ENCODE measurements at places on chromosomes 2 and 18.

- ATAC-seq = no peak
- H3K4me3 ChIP-seq = no peak overlapping the region
- H3K36me3 ChIP-seq = no peaks in the 10 kb centered on the region
- peaks cover 5% of the 10 kb centered on the region for H3K27me3 ChIP-seq
- H3K4me1 ChIP-seq = no peaks in the 10 kb centered on the region
Observed at GRCh38 chr2:2879781-2880180, 497.8 kb downstream of the EIPR1 start.

DNA sequence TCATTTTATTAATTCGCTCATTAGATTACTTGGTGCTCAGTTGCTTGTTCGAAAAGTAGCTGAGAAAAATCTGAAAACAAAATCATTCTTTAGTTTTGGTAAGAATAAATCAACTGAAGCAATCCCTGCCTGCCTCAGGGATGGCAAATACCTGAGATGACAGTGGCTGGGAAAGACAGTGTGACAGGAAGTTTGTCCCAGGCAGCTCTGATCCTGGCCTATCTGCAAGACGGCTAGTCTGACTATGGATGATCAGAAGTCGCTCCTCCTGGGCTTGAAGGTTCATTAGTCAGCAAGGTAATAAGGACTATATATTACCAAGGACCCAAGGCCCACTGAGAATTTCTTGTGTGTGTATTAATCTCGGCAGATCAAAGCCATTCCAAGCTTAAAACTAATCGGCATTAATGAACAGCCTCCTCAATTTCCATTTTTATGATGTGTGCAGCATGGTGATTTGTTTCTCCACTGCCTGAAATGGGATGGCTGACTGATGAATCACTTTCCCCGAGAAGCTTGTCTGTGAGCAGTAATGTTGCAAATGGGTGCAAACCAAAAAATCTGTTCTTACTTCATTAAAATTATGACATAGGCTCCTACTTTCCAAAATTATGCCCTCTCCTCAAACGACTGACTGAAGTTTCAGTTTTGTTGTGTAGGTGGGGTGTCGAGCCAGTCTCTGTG, 199.9 kb downstream of the ACTR3 start:
- H3K4me1 ChIP-seq = no peaks in the 10 kb centered on the region
- ATAC-seq = no peak
- no peak overlapping the region for H3K4me3 ChIP-seq
- no peaks in the 10 kb centered on the region for H3K36me3 ChIP-seq
- no peak overlapping the region for H3K27ac ChIP-seq

- H3K4me3 ChIP-seq = peak overlapping the region; percentile 73
- H3K27ac ChIP-seq = peak overlapping the region; percentile 94
- peaks cover 29% of the 10 kb centered on the region for H3K36me3 ChIP-seq
- H3K4me1 ChIP-seq = peaks cover 10% of the 10 kb centered on the region
- H3K27me3 ChIP-seq = no peaks in the 10 kb centered on the region
Observed at GRCh38 chr18:3453540-3454364, 3.8 kb downstream of the TGIF1 start.

DNA sequence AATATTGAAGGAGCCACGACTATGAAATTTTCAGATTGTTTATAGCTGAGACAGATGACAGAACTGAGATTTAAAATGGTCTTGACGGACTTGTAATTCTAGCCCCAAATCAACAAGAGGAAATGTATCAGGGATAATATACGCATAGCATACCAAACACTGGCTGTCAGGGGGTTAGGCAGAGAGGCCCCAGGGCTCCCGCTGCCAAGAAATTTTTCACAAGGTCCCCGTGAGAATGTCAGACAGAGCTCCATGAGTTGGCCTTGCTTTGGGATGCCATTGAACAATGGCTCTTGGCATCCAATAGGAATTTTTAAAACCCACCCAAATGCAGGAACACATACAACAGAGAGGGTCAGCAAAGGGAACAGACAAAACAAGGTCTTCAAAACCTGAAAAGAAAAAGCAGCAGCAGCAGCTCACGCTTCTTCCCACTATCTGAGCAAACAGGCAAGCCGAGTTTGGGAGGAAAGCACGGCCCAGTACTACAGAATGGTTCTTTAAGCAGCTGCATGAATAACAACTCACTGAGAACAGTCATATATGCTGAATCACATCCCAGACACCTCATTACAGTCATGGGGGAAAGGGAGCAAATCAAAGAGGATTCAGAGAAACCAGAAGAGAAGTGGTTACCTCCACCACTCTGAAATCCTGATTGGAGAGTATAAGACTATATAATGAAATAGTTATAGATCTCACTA, 445.6 kb downstream of the RND3 start:
- no peak overlapping the region for H3K4me3 ChIP-seq
- ATAC-seq = no peak
- H3K4me1 ChIP-seq = no peaks in the 10 kb centered on the region
- H3K27me3 ChIP-seq = no peaks in the 10 kb centered on the region
- H3K27ac ChIP-seq = no peak overlapping the region
- no peaks in the 10 kb centered on the region for H3K36me3 ChIP-seq

DNA sequence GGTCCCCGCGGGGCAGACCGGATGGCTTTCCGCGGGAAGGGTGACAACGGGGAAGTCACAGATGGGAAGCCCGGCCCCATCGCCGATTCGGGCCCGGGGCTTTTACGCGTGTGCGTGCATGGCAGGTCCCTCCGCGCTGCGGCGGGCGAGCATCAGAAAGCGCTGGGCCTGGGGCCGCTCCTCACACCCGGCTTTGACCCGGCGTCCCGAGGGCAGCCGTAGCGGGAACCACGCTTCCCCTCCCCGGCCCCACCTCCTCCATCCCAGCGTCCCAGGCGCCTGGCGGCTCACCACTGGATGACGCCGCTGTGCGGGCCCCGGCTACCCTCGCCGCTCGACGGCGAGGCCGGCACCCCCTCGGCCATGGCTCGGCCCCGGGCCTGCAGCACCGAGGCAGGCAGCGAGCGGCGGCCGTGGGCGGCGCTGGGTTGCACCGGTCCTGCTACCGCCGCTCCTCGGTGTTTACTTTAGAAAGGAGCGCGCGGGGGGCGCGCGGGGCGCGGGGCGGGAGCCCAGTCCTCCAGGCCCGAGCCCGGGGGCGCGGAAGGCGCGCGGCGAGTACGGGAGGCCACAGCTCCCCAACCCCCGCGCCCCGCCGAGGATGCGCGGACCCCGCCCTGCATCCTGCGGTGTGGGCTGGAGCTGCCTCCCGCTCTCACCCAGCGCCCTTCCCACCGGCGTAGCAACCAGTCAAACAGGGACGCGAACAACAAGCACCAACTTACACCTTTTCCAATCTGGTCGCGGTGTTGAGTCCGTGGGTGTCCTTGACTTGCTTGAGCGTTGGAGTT, 806 bp downstream of the RFX8 start:
- H3K4me1 ChIP-seq = no peaks in the 10 kb centered on the region
- H3K4me3 ChIP-seq = peak overlapping the region; percentile 72
- H3K27ac ChIP-seq = peak overlapping the region; percentile 79
- ATAC-seq = peak; percentile 82

DNA sequence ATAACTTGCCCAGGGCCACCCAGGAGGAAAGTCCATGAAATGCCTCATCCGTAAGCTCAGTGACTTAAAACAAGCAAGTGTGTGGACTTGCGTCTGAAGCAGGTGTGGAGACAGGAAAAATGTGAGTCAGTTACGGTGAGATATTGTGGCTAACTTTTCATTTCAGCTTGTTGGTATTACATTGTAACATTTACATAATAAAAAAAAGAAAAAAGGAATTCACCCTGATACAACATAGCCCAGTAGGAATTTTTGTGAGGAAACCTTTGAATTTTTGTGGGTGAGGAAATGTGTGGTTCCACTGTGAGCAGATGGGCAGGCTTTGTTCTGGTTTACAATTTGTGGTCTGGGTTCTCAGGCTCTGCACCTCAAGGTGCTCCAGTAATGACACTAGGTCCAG, 33.7 kb upstream of the LYPD6B start:
- H3K4me1 ChIP-seq = no peaks in the 10 kb centered on the region
- H3K4me3 ChIP-seq = no peak overlapping the region
- no peak for ATAC-seq
- no peaks in the 10 kb centered on the region for H3K27me3 ChIP-seq
- H3K27ac ChIP-seq = no peak overlapping the region
- no peaks in the 10 kb centered on the region for H3K36me3 ChIP-seq

DNA sequence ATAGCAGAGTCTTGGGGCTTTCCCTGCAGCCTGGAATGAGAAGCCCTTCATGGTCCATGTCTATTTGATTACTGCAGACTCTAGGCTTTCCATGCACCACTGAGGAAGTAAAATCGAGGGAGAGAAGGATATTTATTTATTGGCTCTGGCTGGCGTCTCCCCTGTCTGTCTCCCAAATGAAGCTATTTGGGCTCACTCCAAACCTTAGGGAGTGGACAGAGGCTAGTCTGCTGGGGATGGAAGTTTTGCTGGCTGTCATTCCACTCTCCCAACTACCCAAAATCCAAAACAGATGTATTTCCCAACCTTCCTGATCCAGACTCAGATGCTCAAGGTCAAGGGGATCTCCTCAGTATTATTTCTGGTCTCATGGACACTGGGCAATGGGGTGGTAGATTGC, 33.7 kb downstream of the TMEM17 start:
- H3K36me3 ChIP-seq = no peaks in the 10 kb centered on the region
- ATAC-seq = peak; percentile 44
- H3K4me1 ChIP-seq = peaks cover 35% of the 10 kb centered on the region
- no peaks in the 10 kb centered on the region for H3K27me3 ChIP-seq
- H3K27ac ChIP-seq = peak overlapping the region; percentile 5

DNA sequence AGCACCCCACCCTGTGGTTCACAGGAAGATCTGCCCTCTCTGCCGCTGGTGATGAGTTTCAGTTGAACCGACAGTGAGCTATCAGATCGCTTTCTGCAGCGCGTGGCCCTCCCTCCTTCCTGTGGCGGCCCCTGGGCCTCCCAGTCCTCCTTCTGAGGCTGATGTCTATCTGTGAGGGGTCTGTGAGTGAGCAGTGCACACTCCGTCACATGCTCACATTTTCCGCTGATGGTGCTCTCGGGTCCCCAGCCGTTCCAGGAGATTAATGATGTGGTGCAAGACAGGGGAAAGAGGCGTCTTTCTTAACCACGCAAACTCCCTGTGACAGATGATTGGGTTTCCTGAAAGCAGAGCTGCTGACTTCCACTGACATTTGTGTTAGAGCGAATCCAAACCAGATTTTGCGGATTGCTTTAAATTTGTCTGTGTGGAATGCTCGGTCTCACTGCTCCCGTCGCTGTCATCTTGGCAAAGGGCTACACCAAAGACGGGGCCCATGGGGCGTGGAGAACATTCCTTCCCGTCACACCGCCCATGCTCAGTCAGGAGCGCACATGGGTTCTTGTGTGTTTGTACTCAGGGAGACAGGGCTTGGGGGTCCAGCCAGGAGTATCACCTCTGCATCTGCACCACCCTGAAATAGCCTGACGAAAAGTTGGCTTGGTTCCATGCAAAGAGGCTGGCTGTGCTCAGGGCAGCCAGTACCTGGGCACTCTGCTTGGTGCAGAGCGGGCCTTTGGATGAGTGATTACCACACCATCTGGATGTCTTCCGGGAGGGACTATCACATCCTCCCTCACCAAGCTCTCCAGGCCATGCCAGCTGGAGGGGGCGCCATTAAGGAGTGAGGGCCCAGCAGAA, 154.7 kb upstream of the HS6ST1 start:
- H3K36me3 ChIP-seq = no peaks in the 10 kb centered on the region
- peaks cover 13% of the 10 kb centered on the region for H3K4me1 ChIP-seq
- no peak overlapping the region for H3K27ac ChIP-seq
- no peak overlapping the region for H3K4me3 ChIP-seq

- no peaks in the 10 kb centered on the region for H3K36me3 ChIP-seq
- peak; percentile 37 for ATAC-seq
- peaks cover 26% of the 10 kb centered on the region for H3K4me1 ChIP-seq
Observed at GRCh38 chr2:235640926-235641723, 147.3 kb downstream of the AGAP1 start.

DNA sequence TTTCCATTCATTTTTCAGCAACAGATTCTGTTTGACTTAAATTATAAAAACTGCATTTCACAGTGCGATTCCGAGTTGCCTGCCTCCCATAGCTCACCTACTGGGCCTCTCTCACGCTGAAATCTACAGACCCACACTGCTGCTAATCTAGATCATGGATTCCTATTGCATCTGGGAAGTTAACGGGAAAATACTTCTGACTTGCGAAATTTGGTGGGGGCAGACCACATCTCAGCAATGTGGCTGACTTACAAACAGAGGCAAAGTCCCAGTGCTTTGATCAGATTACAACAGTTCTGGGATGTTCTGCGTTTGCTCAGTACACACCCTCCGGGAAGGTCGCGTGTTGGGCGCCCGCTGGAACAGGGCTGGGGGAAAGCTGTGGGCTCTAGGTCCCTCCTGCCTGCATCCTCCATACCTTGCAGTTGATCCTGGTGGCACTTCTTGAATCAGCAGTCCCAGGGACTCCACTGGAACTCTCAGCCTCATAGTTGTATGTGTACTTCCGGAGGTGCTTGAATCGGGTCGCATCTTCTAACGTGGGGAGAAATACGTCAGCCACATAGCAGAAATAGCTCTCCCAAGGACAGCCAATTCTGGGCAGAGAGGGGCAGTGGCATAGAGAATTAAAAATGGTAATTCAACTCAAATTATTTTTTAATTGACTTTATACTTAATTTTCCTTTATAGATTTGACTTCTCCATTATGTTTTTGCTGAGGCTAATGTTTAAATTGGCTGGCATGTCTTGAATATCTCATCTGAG, 1.7 kb downstream of the APOB start:
- no peaks in the 10 kb centered on the region for H3K36me3 ChIP-seq
- no peak for ATAC-seq
- H3K4me1 ChIP-seq = peaks cover 2% of the 10 kb centered on the region
- H3K27ac ChIP-seq = peak overlapping the region; percentile 82
- H3K4me3 ChIP-seq = no peak overlapping the region

DNA sequence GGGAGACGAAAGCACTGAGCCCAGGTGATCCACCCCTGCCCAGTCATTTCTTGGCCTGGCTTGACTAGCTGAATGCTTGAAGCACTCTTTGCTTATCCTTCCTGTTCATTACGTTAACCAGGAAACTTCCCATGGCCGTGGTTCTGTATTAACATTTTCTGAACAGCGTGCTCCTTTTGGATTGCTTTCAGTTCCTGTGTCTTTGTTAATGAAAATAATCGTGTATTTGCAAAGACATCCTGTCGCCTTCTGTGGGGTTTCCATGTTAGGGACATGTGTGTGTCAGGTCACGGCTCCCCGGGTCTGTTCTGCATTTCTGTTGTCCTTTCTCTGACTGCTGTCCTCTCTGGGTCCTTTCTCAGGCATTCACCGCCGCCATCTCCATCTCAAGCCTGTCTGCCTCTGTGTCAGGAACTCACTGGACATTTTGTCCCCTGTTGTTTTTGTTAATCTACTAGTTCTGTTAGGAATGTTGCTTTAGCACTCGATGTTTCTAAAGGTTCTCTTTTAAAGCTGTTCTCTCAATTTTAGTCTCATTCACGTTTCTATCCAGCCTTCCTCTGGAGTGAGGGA, 434.1 kb upstream of the HS6ST1 start:
- no peak overlapping the region for H3K27ac ChIP-seq
- peaks cover 8% of the 10 kb centered on the region for H3K27me3 ChIP-seq
- H3K4me1 ChIP-seq = no peaks in the 10 kb centered on the region
- H3K4me3 ChIP-seq = no peak overlapping the region
- no peaks in the 10 kb centered on the region for H3K36me3 ChIP-seq

- H3K36me3 ChIP-seq = no peaks in the 10 kb centered on the region
- H3K27ac ChIP-seq = no peak overlapping the region
- H3K4me1 ChIP-seq = no peaks in the 10 kb centered on the region
- ATAC-seq = no peak
- H3K27me3 ChIP-seq = peaks cover 16% of the 10 kb centered on the region
- no peak overlapping the region for H3K4me3 ChIP-seq
Observed at GRCh38 chr2:157931542-157931941, 55.4 kb upstream of the ACVR1 start.

- H3K36me3 ChIP-seq = no peaks in the 10 kb centered on the region
- H3K27ac ChIP-seq = no peak overlapping the region
- no peak overlapping the region for H3K4me3 ChIP-seq
- H3K27me3 ChIP-seq = no peaks in the 10 kb centered on the region
Observed at GRCh38 chr2:40094451-40094850, 315.4 kb upstream of the THUMPD2 start.
